ENCODE measurements at places on chromosomes 6 and 20. TPM values are rescaled to one million over a fixed set of nuclear protein-coding genes. Genes with fewer than 3 reads are reported as not detected.

Gene SEMG1
- not detected for total RNA-seq

Gene ESF1
- 32.8 TPM for total RNA-seq

Gene ATP6V1G2
- 0.89 TPM for total RNA-seq

Gene PRSS16
- not detected for total RNA-seq

Gene CD40
- total RNA-seq, result 2.7 TPM

Gene EEF1E1
- 93.6 TPM for total RNA-seq

Gene SIRPD
- total RNA-seq, result not detected

Gene KIZ
- total RNA-seq, result 9.3 TPM

Gene TFAP2B
- total RNA-seq, result not detected

Gene MUC22
- total RNA-seq, result not detected

Gene MTG2
- 44.4 TPM for total RNA-seq

Gene ACTL10
- total RNA-seq, result 3.7 TPM

Data from activated CD4-positive, alpha-beta T cell treated with anti-CD3 and anti-CD28 coated beads, Interleukin-2, amount 10 ng/mL, durations not matched to agents 24 days and 14 days (primary cell).